C1 segment of cervical spinal cord (tissue), 14 donors: ENCODE measurements at places on chromosomes 3 and 15.

DNA sequence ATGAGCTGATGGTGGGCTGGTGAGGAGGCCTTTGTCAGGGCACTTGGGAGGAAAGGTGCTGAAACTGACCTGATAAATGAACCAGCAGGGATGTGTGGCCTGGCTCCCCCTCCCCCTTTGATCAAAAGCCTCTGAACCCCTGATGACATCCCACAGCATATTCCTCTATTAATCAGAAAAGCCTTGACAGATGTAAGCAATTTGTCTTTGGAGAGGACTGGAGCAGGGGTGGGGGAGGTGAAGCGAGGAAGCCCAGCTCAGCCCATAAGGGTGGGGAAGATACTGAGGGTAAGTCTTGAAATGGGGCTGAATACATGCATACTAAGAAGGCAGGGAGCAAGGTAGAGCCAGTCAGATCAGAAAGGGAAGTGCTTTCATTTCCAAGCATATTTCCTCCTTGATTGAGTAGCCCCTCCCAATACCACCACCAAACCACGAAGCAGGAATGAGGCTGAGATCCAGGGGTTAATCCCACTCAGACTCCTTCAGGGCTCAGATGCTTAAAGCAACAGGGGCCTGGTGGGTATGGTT is 34.7 kb upstream of the MRPS22 start:
- no peak for DNase-seq

- DNase-seq, result no peak
Observed at GRCh38 chr3:25265284-25265683, 162.8 kb upstream of the RARB start.

- DNase-seq, result no peak
Observed at GRCh38 chr3:190721330-190721729, 141.2 kb downstream of the GMNC start.

GRCh38 chr3:86986671-86987420 is 4.1 kb downstream of the VGLL3 start:
- DNase-seq, result no peak

GRCh38 chr15:93709708-93710107 is 521.7 kb upstream of the MCTP2 start:
- DNase-seq, result no peak
